CD4-positive, alpha-beta T cell treated with Interleukin-12 subunit alpha and Interleukin-12 subunit beta, for 1 hour (primary cell): ENCODE measurements at places on chromosomes 6 and 20.

GRCh38 chr20:34629342-34629741, 47.5 kb downstream of the PIGU start:
- no peak for DNase-seq

- DNase-seq = no peak
Observed at GRCh38 chr20:6975311-6975710, 207.8 kb downstream of the BMP2 start.

- DNase-seq = no peak
Observed at GRCh38 chr20:32352121-32352720, 5.9 kb upstream of the ASXL1 start.

DNA sequence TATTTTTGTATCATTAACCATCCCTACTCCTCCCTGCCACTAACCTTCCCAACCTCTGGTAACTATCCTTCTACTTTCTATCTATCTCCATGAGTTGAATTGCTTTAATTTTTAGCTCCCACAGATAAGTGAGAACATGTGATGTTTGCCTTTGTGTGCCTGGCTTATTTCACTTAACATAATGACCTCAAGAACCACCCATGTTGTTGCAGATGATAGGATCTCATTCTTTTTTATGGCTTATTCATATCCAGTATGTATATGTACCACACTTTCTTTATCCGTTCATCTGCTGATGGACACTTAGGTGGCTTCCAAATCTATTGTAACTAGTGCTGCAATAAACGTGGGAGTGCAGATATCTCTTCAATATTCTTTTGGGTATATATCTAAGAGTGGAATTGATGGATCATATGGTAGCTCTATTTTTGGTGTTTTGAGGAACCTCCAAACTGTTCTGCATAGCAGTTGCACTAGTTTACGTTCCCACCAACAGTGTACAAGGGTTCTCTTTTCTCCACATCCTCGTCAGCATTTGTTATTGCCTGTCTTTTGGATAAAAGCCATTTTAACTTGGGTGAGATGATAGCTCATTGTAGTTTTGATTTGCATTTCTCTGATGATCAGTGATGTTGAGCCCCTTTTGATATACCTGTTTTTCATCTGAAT, 201.4 kb downstream of the ARHGAP18 start:
- DNase-seq = no peak

DNA sequence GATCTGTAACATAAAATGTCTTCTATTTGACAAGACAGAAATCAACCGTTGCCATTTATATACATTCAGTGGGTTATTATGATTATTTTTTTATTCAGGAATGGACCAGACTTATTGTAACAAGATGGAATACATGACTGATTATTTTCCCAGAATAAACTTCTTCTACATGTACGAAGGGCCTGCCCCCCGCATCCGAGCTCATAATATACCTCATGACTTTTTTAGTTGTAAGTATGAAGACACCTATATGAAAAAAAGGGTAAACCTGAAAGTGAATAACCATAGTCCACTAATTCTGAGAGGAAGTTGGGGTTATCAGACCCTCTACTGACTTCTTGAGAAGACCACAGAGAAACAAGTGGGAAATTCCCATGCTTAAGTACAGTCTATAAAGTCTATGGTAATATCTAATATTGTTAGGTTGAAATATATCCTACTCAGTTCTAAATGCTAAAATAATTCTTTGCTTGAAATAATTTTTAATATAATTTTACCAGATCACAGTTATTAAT, 15.9 kb downstream of the OR2A4 start:
- no peak for DNase-seq

DNA sequence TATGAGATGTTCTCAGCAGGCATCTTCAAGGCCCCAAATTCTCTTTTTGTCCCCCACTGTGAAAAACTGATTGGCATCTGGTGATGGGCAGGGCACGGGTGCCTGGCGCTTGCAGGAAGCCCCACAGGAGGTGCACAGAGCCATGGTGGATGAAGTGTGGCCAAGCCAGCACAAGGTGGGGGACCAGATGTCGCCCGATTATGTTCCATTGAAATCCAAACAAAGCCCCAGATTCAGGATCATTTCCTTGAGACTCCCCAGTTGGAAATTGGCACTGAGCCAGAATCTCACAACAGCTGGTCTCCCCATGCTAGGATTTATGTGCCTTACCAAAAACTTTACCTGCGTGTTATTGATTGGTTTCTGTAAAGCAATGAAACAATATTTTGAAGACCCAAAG, 186.1 kb downstream of the ADAT2 start:
- DNase-seq = no peak

DNA sequence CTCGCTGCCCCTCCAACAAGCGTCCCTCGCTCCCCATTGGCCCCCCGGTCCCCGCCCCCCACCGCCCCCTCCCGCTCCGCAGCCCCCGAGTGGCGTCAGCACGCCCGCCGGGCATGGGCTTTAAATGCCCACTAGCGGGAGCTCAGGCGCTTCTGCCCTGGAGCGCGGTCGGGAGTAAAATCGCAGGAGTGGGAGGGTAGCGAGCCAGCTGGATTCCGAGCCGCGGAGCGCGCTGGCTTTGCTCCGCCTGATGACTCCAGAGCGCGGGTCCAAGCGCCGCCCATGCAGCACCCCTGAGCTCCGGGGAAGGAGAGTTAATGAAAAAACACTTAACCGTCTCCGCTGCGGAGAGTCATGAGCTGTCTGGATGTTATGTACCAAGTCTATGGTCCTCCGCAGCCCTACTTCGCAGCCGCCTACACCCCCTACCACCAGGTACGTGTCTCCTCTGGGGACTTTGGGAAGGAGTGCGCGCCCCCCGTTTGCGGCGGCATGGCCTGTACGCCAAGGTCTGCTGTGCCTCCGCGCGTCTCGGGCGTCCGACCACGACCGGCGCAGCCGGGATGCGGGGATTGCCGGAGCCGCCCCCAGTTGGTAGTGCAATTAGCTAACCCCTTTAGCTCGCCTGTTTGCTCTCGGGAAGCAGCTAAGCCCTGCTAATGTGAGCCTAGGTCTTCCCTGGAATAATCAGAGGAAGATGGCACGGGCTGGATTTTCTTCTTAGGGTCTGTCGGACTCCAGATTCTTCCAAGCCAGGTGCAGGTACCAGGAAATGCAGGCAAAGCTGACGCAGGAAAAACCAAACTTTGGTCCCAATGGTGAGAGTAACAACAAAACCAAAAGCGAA, at the start of gene VGLL2:
VGLL2 (plus strand) TSS at position 149 of the 847 bp plus-strand sequence; CDS start at position 355, 206 bp downstream.
- no peak for DNase-seq

DNA sequence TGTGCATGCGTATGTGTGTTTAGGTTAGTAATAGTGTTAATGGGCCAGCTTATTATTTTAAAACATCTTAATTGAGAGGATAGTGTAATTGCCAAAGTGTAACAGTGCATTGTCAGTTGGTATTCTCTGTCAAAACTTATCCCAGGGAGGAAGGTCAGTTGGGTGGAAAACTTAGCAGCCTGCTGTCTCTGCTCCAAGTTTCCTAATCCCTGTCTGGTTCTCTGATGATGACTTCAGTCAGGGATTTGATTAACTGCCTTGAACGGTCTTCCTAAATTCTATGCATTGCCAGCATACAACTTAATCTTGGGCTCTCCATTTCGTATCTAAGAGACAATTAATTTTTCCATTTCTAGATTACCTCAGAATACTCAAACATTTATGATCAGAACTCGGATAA, 51.1 kb downstream of the L3MBTL3 start:
- no peak for DNase-seq

- no peak for DNase-seq
Observed at GRCh38 chr20:51132279-51132678, 109.4 kb upstream of the KCNG1 start.

DNA sequence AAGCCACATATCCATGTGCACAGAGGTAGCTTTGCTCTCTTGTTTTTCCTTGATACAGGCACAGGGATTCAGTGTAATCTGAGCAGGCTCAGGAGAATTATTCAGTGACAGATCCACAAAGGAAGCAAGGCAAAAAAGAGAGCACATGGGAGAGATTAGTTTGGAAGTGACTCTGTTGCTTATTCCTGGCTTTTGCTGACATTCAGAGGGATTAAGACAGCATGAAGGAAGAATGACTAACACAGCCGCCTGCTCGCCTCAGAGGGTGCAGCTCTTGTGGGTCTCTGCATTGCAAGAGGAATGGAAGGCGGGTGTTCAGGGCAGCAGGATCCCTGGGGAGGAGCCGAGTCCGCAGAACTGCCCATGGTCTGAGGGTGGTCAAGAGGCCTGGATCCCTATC, 203.4 kb upstream of the KCNQ5 start:
- no peak for DNase-seq

GRCh38 chr20:61850926-61851900, 214.5 kb downstream of the TAF4 start:
- no peak for DNase-seq

DNA sequence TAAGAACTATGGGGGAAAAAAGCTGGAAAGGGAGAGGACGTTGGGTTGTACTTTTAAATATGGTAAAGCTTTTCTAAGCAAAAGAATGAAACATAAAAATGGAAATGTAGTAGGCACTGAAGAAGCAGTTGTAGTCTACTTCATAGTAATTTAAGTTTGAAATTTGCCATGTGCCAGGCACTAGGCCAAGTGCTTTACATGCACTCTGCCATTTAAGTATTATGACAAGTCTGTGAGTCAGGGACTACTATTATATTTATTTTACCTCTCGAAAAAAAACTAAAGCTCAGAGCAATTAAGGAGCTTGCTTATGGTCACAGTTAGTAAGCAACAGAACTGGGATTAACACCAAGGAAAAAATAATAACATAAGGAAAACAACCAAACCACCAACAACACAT, 257.8 kb downstream of the GMDS start:
- no peak for DNase-seq

GRCh38 chr20:17835240-17835933, 133.2 kb downstream of the SNX5 start:
- no peak for DNase-seq

DNA sequence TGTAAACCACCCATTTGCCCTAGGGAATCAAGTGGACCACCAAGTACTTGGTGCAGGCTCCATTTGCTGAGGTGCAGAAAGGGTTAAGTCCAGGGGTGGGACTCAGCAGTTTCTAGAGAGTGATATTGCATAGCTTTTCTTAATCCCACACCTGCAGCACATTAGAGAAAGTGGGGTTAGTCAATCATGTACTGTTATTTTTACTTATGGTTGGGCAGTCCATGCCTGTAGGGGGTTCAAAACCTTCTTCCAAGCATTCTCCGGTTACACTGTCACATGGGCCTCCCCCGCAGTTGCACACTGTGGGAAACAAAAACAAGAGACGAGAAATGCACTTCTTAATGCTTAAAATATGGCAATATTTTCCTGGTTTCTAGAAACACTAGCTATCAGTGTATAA, 65.5 kb downstream of the LAMA4 start:
- no peak for DNase-seq

DNA sequence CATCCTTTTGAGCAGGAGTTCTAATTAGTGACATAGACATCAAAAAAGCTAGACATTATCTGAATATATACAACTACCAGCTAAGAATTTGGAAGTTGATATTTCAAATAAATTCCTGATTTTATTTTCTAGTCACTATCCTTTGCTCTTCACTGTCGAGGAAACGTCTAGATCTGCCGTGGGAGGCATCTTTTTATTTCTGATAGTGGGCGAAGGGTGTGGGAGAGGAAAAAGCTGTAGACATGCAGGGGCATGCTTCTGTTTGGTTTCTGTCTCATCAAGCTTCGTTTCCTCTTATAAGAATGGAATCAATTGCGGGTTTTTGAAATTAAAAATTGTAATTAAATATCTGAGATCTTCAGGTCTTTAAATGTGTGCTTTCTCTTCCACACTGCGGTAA, 16.2 kb upstream of the C6orf118 start:
- DNase-seq = no peak

DNA sequence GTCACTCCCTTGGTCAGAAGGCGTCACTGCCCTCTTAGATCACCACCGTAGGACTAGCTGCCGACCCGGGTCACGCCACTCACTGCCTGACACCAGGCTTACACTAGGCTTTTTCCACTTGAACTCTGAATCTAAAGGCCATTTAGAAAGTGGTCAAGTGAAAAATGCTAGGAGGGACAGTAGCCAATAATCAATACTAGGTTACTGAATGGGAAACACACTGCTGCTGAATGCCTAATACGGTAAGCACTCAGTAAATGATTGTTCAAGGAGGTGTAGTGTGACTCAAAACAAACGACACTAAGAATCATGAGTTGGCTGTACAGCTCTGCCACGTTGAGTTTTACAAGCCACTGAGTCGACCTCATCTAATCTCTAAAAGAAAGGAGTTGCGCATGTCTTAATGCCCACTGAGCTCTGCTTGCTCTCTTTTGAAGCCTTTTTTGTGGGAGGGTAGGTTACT, 760 bp upstream of the IBTK start:
- peak; percentile 12 for DNase-seq

DNA sequence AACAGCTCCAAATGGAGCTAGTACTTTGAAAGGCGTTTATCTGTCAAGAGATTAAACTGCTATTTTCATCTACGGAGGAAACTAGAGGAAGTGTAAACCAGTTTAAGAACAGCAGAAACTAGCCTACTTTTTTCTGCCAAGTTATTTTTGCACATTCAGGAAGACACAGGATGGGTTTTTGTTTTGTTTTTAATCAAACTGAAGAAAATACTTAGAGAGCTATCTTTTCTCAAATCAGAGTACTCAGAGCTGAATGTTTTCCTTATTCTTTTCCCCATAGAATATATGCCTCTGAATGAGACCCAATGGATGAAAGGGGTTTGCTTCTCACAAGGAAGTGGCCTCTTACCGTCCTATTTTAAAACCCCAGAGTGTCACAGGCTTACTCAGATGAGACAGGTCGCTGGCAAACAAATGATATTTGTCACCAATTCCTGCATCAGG, 538.5 kb downstream of the CD83 start:
- no peak for DNase-seq

DNA sequence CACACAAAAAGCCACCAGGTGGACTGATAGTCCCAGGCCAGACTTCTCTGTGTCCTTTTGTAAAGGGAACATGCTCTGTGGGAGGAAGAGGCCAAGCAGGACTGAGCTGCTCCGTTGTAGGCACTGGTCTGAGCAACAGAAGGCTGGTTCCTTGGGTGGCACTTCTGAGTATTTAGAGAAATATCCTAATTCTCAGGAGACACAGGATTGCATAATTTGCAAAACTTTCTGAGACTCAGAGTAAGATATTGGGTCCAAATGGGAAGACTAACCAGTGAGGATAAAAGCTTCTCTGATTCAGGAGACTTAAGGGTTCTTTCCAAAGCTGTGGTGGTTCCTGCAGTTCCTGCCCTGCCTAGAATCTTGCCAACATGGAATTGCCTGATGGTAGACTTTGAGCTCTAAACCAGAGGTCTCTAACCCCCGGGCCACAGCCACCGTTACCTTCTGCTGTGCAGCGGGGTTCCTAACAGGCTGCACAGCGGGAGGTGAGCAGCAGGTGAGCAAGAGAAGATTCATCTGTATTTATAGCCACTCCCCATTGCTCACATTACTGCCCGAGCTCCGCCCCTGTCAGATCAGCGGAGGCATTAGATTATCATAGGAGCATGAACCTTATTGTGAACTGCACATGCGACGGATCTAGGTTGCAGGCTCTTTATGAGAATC, 107.0 kb downstream of the OLIG3 start:
- no peak for DNase-seq
